Bronchial smooth muscle cell (primary cell): ENCODE measurements at places on chromosomes 2 and 18. TPM values are rescaled to one million over a fixed set of nuclear protein-coding genes. Genes with fewer than 3 reads are reported as not detected.

MAPK4 gene
- under 0.01 TPM in 1 of 2 replicates, not detected in the other for total RNA-seq

OXER1 gene
- total RNA-seq: under 0.01 and 0.43 TPM in 2 replicates

ZNF521 gene
- 17.0 and 24.8 TPM in 2 replicates for total RNA-seq

HAUS1 gene
- total RNA-seq: 31.7 and 34.5 TPM in 2 replicates

FHOD3 gene
- 4.3 and 12.9 TPM in 2 replicates for total RNA-seq
